IMR-90 (cell line): ENCODE measurements at places on chromosomes 1 and 21.

- no peak for DNase-seq
Measured at GRCh38 chr1:60423146-60423780, 349.7 kb upstream of the C1orf87 start.

- DNase-seq, result no peak
Measured at GRCh38 chr1:153374071-153374470, 1.4 kb downstream of the S100A12 start.

DNA sequence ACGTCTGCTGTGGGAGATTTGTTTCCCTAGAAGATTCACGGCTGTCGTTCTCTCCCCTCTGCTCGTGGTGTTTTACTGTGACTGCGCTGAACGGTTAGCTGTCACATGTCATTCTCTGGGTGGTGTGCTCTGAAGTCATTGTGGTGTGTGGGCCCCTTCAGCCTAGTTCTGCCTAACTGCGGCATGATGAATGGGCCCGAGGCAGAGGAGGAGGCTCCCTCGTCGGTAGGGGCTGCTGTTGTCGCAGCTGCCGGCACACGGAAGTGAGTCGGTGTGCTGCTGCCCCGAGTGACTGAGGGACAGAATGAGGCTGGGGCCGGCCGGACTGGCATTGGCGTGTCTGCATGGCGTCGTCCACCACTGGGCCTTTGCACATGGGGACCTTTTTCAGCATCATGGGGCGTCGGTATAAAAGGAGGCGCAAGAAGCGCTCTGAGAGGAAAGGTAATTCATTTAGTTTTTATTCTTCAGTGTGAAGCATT lies 77.9 kb downstream of the ADARB1 start:
- no peak for DNase-seq

GRCh38 chr21:44298301-44298700 lies 1.6 kb upstream of the PFKL start:
- DNase-seq, result peak; percentile 7

- no peak for DNase-seq
Measured at GRCh38 chr1:243529512-243529911, 273.7 kb downstream of the SDCCAG8 start.

DNA sequence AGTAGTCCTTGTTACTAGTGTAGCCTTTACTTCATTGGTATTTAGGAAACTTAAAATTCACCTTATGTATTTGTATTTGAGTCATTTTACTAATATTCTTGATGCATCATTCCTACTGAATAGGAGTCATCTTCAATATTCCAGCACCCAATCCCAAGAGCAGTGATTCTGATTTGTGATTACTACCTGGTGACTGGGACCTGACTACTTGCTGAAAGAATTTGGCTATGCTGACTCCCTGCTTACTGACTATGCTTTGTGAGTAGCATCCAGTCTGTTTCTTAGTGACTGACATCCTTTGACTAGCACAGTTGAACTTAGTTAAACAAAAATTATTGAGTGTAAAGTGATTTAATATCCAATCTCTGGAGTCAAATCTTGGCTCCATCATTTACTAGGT lies 129.9 kb upstream of the NEGR1 start:
- peak; percentile 72 for DNase-seq

GRCh38 chr1:31346785-31347184 lies 26.1 kb downstream of the FABP3 start:
- DNase-seq, result no peak

GRCh38 chr1:183580281-183580682 lies 10.0 kb downstream of the NCF2 start:
- DNase-seq, result no peak

GRCh38 chr21:28633839-28634555 lies 358.7 kb downstream of the LTN1 start:
- peak; percentile 95 for DNase-seq

GRCh38 chr21:34707876-34708325 lies 39.1 kb downstream of the CLIC6 start:
- no peak for DNase-seq

- no peak for DNase-seq
Measured at GRCh38 chr1:76601465-76601864, 265.8 kb upstream of the ST6GALNAC5 start.

GRCh38 chr1:12617901-12618660 lies at the start of gene DHRS3:
Gene DHRS3, minus strand, starts transcription at chr1:12618210. Its CDS starts 862 bp downstream, at chr1:12617348.
- peak; percentile 75 for DNase-seq
